ENCODE measurements at places on chromosomes 5 and 9.

GRCh38 chr5:79236362-79236969 lies 535 bp downstream of the JMY start:
- no peak for DNase-seq

DNA sequence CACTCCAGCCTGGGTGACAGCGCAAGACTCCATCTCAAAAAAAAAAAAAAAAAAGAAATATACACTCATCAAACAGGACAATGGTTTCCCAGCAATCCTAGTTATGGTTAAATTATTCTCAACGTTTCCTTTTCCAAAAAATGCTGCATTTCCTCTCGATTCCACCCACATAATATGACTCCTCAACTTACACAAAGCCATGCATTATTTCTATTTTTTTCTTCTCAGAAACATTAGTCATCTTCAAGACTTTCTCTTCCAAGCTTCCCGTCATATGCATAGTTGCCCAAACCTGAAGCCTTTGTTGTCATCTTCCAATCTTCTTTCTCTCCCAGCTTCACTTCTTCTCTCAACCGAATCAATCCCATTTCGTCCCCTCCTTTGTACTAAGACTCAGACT lies 61.4 kb upstream of the RANBP6 start:
- no peak for DNase-seq

- DNase-seq, result peak; percentile 40
These were observed 23.7 kb upstream of the LOX start for GRCh38 chr5:122101636-122102285.

GRCh38 chr9:137772281-137772873 lies 105.2 kb upstream of the CACNA1B start:
- no peak for DNase-seq

GRCh38 chr5:138391859-138392386 lies 39.4 kb downstream of the KDM3B start:
- no peak for DNase-seq

DNA sequence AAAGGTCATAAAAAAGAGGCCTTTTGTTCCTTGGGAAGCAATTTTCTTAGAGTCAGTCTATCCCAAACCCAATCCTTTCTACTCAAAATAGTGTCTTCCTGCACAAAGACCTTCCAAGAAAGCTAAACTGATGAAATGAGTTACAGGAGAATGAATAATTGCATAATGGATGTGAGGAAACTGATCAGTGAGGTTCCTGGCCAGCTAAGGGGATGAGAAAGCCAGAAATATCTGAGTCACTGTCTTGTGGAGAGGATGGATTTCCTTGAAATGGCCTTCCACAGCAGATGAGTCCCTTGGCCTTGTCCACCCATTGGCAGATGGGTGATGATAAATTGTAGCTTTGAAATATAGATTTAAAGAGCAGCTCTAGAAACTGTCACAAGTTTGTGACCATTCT lies 756.1 kb downstream of the DNAH5 start:
- no peak for DNase-seq

- no peak for DNase-seq
These were observed 513.0 kb upstream of the ADAMTS16 start for GRCh38 chr5:4627131-4627530.

DNA sequence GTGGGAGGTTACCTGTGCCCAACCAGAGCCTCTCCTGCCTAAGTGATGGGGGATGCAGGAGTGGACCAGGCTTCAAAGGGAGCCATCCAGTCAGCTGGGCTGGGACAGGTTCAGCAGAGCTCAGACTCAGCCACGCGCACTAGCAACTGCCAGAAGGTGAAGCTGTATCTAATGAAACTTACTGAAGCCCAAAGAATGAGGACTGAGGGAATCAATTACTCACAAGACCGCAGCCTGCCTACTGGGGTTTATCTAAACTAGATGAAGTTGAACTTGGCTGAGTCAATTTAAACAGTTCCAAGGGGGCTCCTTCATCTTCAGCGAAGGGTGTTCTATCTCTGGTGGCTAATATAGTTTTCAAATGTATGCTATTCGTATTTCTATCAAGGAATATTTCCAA lies 11.4 kb downstream of the HAND1 start:
- DNase-seq, result no peak

DNA sequence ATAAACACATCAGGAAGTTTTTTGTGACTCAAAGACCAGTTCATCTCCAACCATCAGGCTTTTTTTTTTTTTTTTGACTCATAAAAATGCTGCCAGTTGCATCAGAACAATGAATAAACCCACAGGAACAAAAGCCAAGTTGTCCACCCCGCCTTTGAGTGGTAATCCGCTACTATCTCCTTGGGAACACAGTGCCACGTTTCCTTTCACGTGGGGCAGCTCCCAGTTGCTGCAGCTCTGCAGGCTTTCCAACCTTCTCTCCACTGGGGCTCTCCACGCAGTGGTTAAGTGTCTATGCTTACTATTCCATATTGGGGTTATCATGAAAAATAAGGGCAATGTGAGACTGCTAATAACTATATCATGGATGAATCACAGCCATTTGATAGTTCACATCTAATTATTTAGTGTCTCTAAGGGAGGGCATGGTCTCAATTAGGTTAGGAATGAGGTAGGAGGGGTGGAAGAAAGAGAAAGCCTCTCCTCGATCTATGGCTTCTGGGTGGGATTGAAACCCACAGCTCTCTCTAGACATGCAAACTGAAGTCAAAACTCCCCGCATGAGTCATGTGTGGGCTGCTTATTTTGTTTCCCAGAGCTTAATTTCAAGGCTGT lies 55.8 kb upstream of the ACTBL2 start:
- DNase-seq, result no peak

GRCh38 chr5:98474782-98475181 lies 298.7 kb upstream of the RGMB start:
- DNase-seq, result no peak

DNA sequence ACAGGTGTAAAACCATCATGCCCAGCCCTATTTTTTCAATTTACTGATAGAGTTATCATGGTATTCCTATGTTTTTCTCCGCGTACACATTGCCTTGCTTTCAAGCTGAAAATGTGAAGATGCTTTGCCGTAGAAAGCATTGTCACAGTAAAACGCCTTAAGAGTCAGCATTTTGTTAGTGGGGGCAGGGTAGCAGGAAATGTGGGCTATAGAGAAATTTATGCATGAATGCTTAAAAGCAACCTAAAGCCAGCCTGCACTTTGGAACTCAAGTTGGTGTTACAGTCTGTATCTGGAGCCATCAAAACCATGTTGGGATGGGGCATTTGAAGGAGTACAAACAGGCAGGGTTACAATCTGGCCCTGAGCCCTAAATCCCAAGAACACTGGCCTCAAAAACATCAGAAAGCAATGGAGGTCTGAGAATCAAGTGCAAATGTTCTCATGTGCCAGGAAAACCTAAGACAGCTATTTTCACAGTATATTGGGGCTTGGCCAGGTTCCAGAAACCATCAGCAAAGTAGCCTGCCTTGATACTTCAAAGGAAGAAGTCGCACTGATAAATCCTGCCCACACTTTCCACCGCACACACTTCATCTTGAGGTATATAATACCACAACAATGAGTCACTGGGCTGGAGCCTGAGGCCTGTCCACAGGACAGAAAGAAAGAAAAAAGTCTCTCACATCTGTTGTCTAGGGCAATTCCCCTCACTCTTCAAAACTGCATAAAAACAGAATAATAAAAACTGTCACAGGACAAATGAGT lies 313.8 kb downstream of the ENC1 start:
- DNase-seq, result peak; percentile 90

DNA sequence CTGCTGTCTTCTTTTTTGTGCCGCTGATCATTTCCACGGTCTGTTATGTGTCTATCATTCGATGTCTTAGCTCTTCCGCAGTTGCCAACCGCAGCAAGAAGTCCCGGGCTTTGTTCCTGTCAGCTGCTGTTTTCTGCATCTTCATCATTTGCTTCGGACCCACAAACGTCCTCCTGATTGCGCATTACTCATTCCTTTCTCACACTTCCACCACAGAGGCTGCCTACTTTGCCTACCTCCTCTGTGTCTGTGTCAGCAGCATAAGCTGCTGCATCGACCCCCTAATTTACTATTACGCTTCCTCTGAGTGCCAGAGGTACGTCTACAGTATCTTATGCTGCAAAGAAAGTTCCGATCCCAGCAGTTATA lies 17.1 kb downstream of the F2R start:
- no peak for DNase-seq

DNA sequence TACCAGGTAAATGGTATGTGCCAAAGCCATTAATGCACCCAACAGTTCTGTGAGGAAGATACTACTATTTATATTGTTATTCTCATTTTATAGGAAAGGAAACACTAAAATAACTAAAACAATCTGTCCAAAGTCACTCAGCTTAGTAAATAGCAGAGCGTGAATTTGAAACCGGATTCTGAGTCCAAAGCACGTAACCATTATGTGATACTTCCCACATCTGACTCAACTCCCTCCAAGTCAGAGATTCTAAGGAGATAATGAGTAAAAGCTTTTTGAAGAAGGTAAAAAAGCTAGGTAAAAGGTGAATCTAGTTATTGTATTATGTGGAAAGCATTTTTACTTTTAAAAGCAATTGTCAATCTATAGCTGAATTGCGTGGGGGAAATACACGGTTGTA lies 208.9 kb downstream of the PBX3 start:
- no peak for DNase-seq

DNA sequence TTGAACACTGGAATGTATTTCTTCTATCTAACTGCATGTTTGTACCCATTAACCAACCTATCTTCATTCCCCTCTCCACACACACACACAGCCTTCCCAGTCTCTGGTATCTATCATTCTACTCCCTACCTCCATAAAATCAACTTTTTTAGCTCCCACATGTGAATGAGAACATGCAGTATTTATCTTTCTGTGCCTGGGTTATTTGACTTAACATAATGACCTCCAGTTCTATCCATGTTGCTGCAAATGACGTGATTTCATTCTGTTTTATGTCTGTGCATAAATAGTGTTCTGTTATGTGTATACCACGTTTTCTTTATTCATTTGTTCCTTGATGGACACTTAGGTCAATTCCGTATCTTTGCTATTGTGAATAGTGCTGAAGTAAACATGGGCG lies 38.7 kb upstream of the CTSL start:
- no peak for DNase-seq

DNA sequence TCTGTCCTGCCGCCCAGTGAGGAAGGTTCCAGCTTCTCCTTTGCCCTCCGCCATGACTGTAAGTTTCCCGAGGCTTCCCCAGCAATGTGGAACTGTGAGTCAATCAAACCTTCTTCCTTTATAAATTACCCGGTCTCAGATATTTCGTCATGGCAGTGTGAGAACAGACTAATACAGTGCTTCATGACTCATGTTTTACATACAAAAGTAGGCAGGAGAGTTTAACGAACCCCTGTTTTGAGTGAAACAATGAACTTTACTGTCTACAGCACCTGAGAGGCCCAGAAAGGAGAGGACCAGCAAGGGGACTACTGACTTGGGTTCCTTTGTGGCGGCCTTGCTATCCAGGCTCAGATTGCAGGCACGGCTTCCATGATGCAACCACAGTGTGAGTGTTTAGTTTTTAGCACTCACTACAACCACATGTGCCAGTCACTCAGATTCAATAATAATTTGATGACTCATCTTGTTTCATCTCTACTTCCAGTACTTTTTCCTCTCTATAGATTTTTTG lies 139.1 kb upstream of the CLINT1 start:
- DNase-seq, result no peak

- no peak for DNase-seq
These were observed 3.6 kb downstream of the GOLPH3 start for GRCh38 chr5:32170303-32171151.

- no peak for DNase-seq
These were observed 130.7 kb downstream of the ADAMTS12 start for GRCh38 chr5:33761139-33761538.

- DNase-seq, result no peak
These were observed 1.9 kb upstream of the RACK1 start for GRCh38 chr5:181245427-181246275.

DNA sequence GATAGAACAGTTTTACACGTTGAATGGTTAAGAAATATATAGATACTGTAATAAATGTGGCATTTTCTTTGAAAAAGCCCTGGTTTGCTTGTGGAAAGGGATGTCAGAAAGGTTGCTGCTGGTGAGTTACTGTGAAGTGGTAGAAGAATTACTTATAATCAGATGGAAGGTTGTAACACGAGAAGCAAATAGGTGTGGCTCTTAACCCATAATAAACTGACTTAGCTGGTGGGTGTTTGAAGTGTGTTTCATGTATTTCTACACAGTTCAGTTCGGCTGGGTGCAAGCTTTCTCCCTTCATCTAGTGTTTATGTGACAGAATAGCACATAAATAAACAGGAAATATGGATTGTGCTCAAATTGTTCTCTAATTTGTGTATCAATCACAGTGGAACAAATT lies 5.5 kb downstream of the CNOT6 start:
- DNase-seq, result no peak

GRCh38 chr5:124669956-124670721 lies 76.3 kb downstream of the ZNF608 start:
- DNase-seq, result no peak

DNA sequence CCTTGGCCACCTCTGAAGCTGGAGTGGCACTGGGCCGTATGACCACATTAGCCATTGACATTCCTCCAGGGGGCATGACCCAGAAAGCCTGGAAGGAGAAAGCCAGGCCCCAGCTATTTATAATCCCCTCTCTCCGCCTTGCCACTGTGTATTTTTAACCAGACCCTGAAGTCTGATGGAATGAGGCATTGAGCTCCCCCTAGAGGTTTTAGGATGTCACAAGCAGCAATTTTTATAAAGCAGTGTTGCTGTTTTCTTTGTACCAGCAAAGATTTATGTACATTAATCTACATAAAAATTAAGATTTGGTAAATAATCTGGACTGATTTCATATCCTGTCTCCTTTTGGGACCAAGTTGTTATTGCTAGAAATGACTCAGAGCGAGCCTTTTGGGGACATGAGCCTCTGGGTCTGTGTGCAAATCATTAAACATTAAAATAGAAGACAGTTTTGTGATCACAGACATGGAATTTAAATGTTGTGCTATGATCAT lies 127.1 kb downstream of the TRIO start:
- peak; percentile 72 for DNase-seq

GRCh38 chr5:76062502-76063041 lies 20.6 kb upstream of the SV2C start:
- DNase-seq, result no peak

GRCh38 chr5:143207058-143207457 lies 196.4 kb downstream of the NR3C1 start:
- DNase-seq, result no peak

DNA sequence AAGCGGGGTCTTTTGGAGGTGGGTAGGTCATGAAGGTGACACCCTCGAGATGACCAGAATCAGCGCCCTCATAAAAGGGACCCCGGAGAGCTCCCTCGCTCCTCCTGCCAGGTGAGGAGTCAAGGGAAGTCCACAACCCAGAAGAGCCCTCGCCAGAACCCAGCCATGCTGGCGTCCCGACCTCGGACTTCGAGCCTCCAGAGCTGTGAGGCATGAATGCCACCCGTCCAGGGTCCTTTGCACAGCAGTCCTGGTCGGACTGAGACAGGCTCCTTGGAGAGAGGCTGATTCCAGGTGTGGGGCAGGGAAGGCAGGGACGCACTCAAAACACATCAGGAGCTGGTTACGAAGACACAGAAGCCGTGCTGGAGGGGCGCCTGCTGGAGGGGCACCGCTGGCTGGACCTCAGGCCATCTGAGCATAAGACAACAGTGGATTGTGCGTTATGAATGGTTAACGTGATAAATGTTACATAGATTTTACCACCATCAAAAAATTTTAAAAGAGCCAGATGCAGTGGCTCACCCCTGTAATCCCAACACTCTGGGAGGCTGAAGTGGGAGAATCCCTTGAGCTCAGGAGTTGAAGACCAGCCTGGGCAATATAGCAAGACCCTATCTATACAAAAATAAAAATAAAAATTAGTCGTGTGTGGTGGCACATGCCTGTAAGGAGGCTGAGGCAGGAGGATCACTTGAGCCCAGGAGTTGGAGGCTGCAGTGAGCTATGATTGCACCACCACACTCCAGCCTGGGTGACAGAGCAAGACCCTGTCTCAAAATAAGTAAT lies 5.7 kb upstream of the CLIC3 start:
- DNase-seq, result no peak

Data from KBM-7 (cell line).